ENCODE measurements at places on chromosomes 12 and 14. TPM values are rescaled to one million over a fixed set of nuclear protein-coding genes. Genes with fewer than 3 reads are reported as not detected.

- DNase-seq, result no peak
Observed at GRCh38 chr12:126156806-126157574, 1091.8 kb downstream of the AACS start.

DNA sequence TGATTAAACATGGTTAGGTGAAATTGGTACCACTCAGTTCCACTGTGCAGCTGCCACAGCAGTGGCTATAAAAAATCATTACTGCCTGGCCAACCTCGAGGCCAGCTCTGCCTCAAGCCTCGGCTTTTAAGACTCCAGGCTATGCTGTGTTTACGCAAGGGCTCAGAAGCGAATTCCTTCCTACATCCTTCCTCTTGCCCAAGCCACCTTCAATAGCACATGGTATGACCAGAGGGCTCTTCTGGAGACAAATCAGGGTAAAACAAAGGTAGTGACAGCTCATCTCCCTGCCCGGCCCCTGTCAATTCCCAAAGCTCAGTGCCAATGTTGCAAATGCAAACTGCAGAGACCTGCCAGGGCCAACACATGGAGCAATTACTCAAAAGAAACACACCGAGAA lies 31.9 kb downstream of the NUAK1 start:
- no peak for DNase-seq

GRCh38 chr14:105067140-105067968 lies 2.1 kb upstream of the GPR132 start:
- DNase-seq, result no peak

- no peak for DNase-seq
Observed at GRCh38 chr14:99363051-99363450, 91.1 kb upstream of the BCL11B start.

- DNase-seq, result no peak
Observed at GRCh38 chr12:6380141-6381121, 3.5 kb upstream of the LTBR start.

The CRIP1 gene
- polyA plus RNA-seq, result 1.4 TPM

The DAZAP2 gene
- polyA plus RNA-seq, result 433 TPM

GRCh38 chr12:104453133-104453532 lies 3.6 kb upstream of the CHST11 start:
- DNase-seq, result no peak

The TCL1A gene
- polyA plus RNA-seq, result not detected

GRCh38 chr12:114400361-114400811 lies 5.6 kb downstream of the TBX5 start:
- DNase-seq, result no peak

The FSCB gene
- not detected for polyA plus RNA-seq

DNA sequence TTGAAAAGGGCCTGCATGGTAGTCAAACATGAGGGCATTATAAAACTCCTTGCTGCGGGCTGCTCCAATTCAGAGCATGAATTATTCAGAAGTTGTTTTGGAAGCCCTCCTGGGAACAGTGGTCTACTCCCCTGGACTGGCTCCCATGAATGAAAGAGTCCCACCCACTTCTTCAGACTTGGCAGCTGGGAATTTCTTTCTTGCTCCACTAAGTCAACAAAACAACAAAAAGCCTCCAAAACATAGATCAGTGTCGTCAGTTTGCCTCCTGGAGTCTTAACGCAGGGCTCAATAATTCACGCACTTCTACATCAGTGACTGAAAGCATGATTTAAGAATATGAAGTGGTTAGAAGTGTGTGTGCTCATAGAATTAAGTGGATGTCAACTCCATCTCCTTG lies 37.9 kb downstream of the AKAP6 start:
- DNase-seq, result no peak
